ENCODE measurements at places on chromosomes 6 and 20. TPM values are rescaled to one million over a fixed set of nuclear protein-coding genes. Genes with fewer than 3 reads are reported as not detected.

GRCh38 chr20:61734733-61735502 is 330.8 kb downstream of the TAF4 start:
- no peak overlapping the region for H3K27ac ChIP-seq
- H3K4me1 ChIP-seq, result no peaks in the 10 kb centered on the region
- H3K4me3 ChIP-seq, result no peak overlapping the region
- no peaks in the 10 kb centered on the region for H3K36me3 ChIP-seq

DNA sequence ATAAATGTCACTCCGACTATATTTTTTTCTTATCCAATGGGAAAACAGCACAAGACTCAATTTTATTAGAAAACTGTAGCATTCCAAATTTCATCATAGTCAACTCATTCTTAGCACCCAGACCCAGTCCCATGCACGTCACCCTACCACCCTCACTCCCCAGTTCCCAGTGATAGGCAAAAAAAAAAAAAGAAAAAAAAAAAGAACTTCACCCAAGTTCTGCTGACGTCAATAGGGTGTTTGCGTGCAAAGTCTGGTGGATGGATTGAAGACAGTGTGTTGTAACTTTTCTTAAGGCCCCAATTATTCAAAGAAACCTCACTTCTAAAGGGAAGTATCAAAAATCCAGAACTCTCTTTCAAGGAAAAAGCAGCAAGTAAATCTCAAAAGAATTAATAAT is 213.9 kb upstream of the PRDM1 start:
- H3K36me3 ChIP-seq, result no peaks in the 10 kb centered on the region
- no peak overlapping the region for H3K27ac ChIP-seq
- DNase-seq, result no peak
- no peaks in the 10 kb centered on the region for H3K4me1 ChIP-seq
- peaks cover 5% of the 10 kb centered on the region for H3K27me3 ChIP-seq
- no peak overlapping the region for H3K4me3 ChIP-seq

Gene ZFP57
- not detected for polyA plus RNA-seq

Gene TP53TG5
- polyA plus RNA-seq, result 0.22 TPM

DNA sequence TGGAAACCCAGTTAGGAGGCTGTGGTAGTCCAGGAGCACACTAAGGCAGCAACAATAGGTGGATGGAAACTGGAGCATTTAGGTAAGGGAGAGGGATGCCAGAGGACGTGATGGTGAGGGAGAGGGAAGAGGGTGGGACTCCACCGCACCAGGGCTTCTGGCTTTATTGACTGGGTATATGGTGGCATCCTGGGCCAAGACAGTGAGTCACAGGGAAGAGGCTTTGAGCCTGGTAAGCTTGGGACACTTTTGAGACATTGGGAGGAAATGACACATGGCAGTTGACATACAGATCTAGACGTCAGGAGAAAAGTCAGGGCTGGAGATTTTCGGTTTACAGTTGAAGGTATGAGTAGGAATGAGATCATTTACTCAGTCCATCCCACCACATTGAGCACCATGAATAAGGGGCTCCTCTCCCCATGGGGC is 14.9 kb downstream of the NT5E start:
- no peak overlapping the region for H3K27ac ChIP-seq
- H3K27me3 ChIP-seq, result peaks cover 34% of the 10 kb centered on the region
- no peaks in the 10 kb centered on the region for H3K36me3 ChIP-seq

Gene SNRNP48
- 9.8 TPM for polyA plus RNA-seq

Gene CDH4
- polyA plus RNA-seq, result not detected

Gene CFAP206
- not detected for polyA plus RNA-seq

Gene DOK5
- not detected for polyA plus RNA-seq

DNA sequence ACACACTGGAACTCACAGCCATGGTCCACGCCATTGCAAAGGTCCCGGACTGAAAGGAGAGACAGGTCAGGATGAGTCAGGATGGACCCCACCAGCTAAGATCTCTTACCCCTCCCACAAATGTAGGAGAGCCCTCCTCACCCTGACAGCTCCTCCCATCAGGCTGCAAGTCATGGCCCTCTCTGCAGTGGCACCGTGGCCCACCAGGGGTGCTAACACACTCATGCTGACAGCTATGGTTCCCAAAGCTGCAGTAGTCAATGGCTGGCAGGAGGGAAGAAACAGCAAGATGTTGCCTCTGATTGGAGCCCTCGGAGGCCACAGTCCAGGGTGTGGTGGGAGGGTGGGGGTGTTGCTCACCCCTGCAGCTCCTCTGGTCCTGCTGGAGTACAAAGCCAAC is 5.7 kb upstream of the RBPJL start:
- H3K4me1 ChIP-seq, result no peaks in the 10 kb centered on the region
- no peak overlapping the region for H3K27ac ChIP-seq
- H3K27me3 ChIP-seq, result peaks cover 6% of the 10 kb centered on the region
- H3K36me3 ChIP-seq, result no peaks in the 10 kb centered on the region
- H3K4me3 ChIP-seq, result no peak overlapping the region

Gene MYCT1
- not detected for polyA plus RNA-seq

Gene FAM184A
- not detected for polyA plus RNA-seq

- H3K27me3 ChIP-seq, result peaks cover 2% of the 10 kb centered on the region
- H3K4me1 ChIP-seq, result no peaks in the 10 kb centered on the region
- H3K27ac ChIP-seq, result no peak overlapping the region
- no peak for DNase-seq
Measured at GRCh38 chr6:16292942-16293341, 54.6 kb downstream of the GMPR start.

GRCh38 chr20:10519361-10520046 is 84.4 kb downstream of the SLX4IP start:
- no peak overlapping the region for H3K4me3 ChIP-seq
- peak overlapping the region; percentile 15 for H3K27ac ChIP-seq
- H3K36me3 ChIP-seq, result peaks cover 3% of the 10 kb centered on the region
- no peak for DNase-seq
- H3K27me3 ChIP-seq, result no peaks in the 10 kb centered on the region

Gene LY6G6D
- not detected for polyA plus RNA-seq

DNA sequence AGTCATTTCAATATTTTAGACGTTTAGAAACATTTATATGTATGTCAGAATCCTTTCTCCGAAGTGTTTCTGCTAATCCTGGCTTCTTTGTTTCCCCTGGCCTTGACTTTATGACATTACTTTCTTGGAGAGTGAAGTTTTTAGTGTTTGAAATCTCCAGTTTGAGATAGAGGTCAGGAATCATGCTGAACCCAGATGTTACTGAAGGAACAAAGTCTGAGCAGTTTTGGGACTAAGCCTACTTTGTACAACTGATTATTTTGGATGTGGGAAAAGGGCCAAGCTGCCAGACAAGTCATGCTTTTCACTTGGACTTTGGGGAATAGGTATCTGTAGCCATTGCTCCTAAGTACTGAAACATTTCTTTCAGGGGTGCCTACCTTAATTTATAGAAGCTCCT is 2.3 kb downstream of the RNF144B start:
- no peaks in the 10 kb centered on the region for H3K36me3 ChIP-seq
- no peak overlapping the region for H3K27ac ChIP-seq
- H3K4me1 ChIP-seq, result peaks cover 24% of the 10 kb centered on the region
- no peak overlapping the region for H3K4me3 ChIP-seq
- no peak for DNase-seq

- H3K4me1 ChIP-seq, result no peaks in the 10 kb centered on the region
- no peak overlapping the region for H3K27ac ChIP-seq
- H3K27me3 ChIP-seq, result no peaks in the 10 kb centered on the region
- no peak for DNase-seq
Measured at GRCh38 chr6:2102966-2103365, 142.4 kb downstream of the GMDS start.

Gene NINL
- polyA plus RNA-seq, result 0.19 TPM

Measured in immature natural killer cell (primary cell).